ENCODE measurements at places on chromosomes 4 and X.
A peak's percentile ranks its signal among the peaks of the same experiment; 100 is the strongest.

DNA sequence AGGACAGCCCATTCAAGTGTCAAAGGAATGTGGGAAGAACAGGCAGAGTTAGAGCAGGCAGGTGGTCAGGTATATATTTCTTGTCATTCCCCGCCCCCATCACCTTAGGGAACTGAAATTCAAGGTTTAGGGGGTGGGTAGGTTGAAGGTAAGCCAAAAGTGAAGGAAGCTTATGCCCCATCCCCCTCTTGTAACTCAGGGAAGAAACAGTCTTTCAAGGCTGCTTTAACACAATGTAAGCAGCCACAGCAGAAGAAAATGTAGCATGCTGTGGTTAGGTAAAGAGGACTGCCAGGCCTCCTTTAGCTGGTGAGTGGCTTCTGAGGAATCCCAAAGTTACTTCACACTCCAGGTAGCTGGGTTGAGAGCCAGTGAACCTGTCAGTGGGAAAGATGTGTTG lies 122.3 kb downstream of the RS1 start:
- DNase-seq = no peak

DNA sequence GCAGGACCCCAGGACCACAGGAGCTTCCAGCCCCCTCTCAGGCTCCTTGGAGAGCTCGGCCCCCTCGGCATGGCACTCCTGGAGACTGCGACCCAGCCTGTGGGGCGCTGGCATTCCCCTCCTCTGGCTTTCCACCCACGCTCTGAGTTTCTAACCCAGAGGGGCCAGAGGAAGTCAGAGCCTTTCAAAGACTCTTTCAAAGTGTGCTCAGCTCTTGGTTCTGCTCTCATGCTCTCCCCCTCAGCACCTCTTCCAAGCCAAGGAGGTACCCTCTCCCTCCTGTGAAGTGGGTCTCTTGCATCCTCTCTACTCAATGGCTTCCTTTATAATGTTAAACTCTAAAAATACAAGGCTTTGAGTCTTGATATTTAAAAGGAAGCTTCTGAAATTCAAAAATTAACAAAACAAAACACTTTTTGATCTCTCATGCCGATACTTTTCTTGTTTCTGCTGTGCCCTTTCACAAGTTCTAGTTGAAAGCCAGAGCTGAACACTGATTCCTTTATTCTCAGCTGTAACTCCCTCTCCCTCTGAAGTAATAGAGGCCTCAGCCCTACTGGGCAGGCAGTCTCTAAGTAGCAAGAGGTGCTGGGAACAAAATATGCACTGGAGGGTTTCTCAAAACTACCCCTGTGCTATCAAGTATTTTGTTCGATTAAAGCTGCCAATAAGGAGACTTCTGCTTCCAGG lies 82.8 kb downstream of the NAT8L start:
- DNase-seq = no peak

DNA sequence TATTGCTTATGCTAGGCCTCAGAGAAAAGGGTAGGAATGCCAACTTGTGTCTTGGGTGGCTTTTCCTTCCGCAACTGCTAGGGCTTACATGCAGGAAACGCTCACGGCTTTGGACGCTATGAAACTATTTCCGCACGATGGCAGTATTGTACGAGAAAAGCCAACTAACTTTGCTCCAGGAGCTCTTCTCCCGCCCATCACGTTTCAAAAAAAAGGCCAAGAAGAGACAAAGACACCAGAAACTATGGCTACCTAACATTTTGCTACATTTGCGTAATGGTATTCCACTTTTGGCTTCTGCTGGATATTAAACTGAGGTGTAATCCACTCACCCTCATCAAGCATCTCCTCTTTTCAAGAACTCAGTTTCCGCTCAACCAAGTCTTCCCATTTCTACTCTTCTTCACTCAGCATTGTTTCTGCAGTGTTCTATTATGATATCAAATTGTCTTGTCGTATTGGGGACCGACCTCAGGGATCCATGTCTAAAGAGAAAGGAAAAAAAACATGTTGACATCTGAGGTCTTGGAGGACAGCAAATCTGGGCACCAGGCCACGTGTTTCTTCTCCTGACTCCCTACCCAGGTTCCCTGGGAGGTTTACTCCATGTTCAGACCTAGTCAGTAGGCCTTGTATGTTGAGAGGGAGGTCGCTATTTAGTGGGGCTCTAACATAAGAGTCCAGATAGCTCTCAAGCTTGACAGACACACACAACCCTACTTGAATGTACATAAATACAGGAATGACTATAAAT lies 239.4 kb upstream of the STK26 start:
- DNase-seq = peak; percentile 65

- no peak for DNase-seq
Observed at GRCh38 chrX:22276781-22277180, 4.1 kb downstream of the CBLL2 start.

DNA sequence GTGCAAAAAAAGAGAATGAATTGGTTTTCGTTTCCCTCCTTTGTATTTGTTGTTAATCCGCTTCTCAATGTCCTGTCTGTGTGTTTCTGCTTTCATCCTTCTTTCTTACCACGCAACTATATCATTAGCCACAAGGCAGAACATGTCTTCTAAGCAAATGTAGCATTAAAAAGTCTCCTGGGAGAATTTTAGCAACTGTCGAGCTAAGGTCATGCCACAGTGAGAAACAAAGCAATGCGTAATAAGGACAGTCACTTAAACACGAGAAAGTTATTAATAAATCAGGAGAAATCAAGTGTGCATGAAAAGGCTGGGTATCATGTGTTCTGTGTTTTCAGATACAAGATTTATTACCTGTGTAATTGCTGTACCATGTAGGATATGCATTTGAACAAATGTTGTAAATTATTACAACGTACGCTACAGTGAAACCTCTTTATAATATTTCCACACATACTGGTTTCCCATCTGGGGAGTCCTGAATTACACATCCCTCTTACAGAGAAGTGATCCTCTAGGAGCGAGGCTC lies 890.8 kb downstream of the TRIML1 start:
- DNase-seq = no peak

- no peak for DNase-seq
Observed at GRCh38 chr4:143083756-143084472, 100.8 kb upstream of the USP38 start.

DNA sequence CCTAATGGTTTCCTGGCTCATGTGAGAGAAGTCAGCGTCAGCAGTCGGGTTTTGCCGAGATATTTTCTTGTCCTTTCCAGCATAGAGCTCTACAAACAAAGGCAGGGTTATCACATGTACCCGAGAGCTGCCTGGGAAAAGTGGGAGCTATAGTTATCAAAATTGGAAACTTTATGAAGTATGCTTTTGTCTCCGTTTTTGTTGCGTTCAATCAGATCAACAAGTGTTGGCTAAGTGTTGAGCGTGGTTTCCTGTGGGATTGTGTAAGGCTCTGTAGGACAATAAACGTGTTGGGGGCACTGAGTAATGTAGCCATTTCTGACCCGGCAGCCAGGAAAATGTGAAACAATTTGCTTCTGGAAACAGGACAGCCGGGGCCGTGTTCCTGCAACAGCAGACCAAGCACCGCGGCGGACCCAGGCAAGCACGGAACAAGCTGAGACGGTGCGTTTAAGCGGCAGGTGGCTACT lies at the start of gene BMX:
Gene BMX (plus strand): TSS at position 311 of the 470 bp plus-strand sequence. CDS start 7,547 bp downstream, outside the sequence.
- DNase-seq = no peak

- DNase-seq = no peak
Observed at GRCh38 chrX:12722314-12722713, 68.9 kb upstream of the PRPS2 start.

- no peak for DNase-seq
Observed at GRCh38 chr4:99383833-99384392, 31.4 kb upstream of the ADH1C start.

- DNase-seq = no peak
Observed at GRCh38 chrX:119991005-119991787, 47.6 kb upstream of the NKAP start.

DNA sequence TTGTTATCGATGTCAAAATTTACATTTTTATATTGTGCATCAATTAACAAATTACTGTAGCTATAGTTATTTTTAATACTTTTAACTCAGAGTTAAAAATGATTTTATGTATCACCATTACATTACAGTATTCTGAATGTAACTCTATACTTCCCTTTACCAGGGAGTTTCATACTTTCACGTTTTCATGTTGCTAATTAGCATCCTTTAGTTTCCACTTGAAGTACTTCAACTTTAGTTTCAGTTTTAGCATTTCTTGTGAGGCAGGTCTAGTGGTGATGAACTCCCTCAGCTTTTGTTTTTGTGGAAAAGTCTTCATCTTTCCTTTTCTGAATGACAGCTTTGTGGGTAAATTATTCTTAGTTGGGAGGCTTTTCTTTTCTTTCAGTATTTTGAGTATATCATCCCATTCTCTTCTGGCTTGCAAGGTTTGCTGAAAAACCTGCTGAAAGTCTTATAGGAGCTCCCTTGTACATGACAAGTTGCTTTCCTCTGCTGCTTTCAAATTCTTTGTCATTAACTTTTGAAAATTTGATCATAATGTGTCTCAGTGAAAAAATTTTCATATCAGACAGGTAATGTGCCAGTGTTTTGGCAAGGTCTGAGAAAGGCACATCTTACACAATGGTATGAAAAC lies 9.8 kb upstream of the CISD2 start:
- DNase-seq = no peak
